ENCODE measurements at places on chromosomes 12 and 14.

- DNase-seq, result no peak
These were observed 23.0 kb downstream of the LACRT start for GRCh38 chr12:54611715-54612149.

DNA sequence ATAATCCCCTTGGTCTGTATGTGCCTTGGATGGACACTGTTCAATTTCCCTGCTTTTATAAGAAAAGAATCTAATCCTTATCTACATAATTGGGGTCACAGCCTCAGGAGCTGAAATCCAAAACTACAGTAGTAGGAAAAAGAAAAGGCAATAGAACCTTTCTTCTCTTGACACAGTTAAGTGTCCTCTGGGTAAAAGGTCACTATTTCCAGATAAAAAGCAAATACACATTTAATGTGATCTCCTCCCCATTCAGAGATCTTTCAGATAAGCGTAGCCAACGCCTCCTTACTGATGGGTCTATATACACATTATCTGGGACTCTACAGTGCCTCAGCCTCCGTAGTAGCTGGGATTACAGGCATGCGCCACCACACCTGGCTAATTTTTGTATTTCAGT lies 73.4 kb downstream of the CLIP1 start:
- DNase-seq, result no peak

DNA sequence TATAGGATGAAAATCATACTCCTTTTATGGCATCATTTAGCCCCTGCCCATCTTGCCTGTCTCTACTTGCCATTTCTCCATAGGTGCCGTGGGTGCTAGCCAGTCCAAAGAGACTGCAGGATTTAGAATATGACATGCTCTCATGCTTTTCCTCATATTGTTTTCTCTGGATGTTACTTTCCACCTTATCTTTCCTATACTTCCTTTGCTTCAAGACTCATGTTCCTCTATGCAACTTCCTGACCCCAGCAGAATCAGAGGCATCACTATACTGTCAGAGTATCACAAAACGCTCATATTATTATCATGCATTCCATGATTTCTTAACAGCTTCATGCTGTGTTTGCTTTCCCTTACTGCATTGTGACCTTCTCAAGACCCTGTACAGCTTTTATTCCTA lies 220.8 kb upstream of the ABCD2 start:
- no peak for DNase-seq

DNA sequence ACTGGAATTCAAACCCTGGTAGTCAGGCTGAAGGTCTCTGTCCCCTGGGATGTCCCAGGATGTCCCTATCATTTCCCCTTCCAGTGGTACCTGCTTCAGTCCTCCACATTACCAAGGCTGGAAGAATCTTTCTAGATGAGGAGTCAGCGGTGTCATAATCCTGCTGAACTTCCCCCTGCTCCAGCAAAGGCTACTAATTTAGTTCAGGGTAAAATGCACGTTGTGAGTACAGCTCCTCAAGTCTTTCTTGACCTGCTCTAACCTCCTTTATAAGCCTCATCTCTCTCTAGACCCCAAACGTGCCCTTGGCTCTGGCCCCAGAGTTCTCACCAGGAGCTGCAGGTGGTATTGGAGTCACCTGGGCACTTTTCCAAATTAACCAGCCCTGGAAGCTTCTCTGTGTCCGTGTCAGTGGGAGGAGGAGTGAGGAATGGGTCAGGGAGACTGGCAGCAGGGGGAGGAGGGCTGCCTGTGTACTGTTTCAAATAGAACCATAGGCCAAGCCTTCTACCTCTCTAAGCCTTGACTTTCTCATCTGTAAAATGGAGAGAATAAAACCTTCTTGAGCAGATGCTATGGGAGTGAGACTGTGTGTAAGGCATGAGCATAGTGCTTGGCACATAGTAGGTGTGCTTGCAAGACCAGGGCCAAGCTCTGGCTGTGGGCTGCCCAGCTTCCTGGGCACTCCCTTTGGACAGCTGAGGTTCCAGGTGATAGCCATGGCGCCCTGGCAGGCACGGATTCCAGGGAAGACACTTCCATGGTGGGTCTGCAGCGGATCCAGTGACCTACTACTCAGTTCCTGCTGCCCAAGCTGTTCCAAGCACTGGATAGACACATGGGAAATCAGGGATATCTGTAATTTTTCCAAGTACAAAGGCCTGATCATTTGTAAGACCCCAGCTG lies 24.5 kb downstream of the ASB2 start:
- no peak for DNase-seq

- no peak for DNase-seq
These were observed 480.8 kb downstream of the RMST start for GRCh38 chr12:97943359-97943758.

GRCh38 chr14:61476754-61477410 lies 155.5 kb downstream of the PRKCH start:
- DNase-seq, result no peak

DNA sequence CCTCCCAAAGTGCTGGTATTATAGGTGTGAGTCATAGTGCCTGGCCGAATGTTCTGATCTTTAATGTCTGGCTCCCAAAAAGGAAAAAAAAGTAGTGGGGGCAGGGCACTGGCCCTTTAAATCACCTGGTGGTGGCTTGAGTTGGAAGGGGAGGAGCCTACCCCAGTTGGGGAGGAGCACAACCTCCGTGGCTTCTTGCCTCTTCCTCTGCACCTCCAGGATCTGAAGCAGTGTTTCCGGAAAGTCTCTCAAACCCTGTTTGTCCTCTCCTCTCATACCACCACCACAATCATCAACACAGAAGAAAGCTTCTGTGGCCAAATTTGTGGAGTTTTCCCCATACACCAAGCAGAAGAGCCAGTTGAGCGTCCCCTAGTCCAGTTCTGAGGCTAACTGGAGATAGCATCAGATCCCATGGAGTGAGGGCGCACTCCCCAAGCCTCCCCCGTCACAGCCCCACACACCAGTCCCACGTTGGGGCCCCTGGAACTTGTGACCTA lies 24.3 kb upstream of the RCOR1 start:
- no peak for DNase-seq

GRCh38 chr14:100988011-100988410 lies 84.5 kb upstream of the RTL1 start:
- no peak for DNase-seq

DNA sequence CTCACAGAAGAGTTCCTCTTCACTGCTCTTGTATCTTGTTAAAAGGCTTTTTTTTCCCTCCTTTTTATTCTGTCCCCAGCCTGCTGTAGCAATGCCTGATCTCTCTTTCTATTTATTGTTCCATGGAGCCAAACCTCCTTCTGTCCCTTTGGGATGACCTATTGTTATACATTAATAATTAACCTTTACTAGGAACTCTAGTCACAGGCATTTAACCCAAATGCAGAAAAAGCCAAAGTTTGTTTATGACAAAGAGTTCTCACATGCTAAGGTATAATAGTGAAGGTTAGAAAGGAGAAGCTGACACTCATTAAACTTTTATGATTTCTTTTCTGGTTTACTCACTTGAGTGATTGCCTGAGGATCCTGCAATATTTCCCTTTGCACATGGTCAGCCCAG lies 535.8 kb downstream of the NRXN3 start:
- DNase-seq, result no peak

GRCh38 chr12:27424631-27425230 lies 21.8 kb upstream of the SMCO2 start:
- DNase-seq, result peak; percentile 52

DNA sequence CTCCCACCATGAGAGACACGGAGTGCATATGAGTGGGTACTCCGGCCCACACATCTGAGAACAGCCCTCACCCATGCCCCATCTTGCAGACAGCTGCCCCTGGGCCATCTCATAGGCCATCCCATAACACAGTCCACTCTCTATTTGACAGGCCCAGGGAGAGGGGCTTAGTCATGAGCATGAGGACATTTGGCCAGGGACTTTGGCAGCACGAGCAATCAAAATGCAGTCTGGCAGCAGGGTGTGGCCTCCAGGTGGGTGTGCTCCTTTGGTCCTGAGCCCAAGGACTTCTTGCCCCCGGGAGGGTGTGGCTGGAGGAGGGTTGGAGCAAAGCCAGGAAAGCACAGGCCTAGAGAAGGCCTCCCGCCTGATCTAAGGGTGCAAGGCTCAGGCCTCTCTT lies 25.6 kb downstream of the EMP1 start:
- DNase-seq, result no peak

DNA sequence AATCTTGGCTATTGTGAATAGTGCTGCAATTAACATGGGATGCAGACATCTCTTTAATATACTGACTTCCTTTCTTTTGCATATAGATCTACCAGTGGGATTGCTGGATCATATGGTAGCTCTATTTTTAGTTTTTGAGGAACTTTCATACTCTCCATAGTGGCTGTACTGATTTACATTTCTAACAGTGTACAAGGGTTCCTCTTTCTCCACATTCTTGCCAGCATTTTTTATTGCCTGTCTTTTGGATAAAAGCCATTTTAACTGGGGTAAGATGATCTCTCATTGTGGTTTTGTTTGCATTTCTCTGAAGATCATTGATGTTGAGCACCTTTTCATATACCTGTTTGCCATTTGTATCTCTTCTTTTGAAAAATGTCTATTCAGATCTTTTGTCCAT lies 8.4 kb downstream of the AMDHD1 start:
- no peak for DNase-seq

DNA sequence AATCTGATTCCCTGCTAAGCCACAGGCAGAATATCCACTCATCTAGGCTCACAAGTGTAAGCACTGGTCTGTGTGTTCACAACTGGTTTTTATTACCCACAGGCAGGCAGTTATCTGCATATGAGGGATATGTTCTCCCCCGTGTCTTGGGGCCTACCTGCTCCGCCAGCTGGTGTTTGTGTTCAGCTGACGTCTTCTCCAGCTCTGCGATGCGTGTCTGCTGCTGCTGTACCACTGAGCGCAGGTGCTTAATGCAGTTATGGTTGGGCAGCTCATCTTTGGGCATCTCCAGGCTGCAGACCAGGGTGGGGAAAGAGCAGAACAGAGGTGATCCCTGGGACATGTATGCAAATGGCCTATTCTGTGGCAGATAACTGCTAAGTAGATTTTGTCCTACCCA lies 13.7 kb downstream of the RNF41 start:
- no peak for DNase-seq

- DNase-seq, result no peak
These were observed 16.9 kb upstream of the PPP4R4 start for GRCh38 chr14:94157197-94157596.

DNA sequence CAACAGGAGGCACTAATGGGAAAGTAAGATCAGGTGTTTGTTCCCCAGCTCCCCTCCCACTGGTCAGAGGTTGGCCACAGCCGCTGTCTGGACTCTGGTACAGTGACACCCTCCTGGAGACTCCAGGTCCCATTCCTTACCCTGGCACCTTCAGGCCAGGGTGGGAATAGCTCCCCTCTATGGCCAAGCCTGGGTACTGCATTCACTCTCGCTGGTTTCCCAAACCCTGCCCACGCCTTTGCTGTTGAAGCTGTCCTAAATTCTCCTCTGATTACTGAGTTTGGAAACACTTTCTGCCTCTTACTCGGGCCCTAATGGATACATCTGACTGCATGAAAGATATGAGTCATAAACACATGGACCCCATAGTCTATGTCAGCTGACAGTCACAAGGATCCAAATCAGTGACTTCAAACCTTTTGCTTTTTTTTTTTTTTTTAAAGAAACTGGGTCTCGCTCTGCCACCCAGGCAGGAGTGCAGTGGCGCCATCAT lies 17.9 kb downstream of the HRK start:
- DNase-seq, result peak; percentile 64

GRCh38 chr14:23049011-23049410 lies 7.0 kb downstream of the PSMB11 start:
- no peak for DNase-seq

DNA sequence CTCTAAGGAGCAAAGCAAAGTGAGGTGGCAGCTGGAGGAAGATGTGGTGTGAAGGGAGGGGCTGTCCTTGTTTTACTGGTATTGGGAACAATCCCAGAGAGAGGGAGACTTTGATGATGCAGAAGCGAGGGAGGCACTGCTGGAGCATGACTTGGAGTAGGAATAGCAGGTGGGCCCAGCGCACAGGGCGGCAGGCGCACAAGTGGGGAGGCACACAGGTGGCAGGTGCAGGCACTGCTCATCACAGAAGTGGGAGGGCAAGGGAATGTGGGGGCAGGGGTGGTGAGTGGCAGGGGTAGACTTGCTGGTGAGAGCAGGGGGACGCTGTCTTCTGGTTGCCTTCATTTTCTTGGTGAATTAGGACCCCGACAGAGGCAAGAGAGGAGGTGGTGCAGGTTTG lies 11.5 kb upstream of the IFI27 start:
- no peak for DNase-seq

DNA sequence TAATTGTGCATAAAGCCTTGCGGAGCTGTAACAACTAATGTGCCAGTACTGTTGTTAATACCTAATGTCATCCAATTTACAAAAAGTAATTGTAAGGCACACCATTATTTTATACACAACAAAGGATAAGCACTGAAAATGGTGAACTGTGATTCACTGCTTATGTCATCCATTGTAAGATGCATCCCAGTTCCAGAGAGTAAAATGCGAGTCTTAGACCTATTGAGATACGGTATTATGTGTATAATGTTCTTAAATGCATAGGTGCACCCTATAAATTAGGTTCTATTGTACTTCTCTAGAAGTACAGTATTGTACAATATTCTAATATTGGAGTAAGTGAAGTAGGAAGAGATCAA lies 406 bp downstream of the PARP2 start:
- no peak for DNase-seq

GRCh38 chr14:105492971-105493871 lies 2.2 kb downstream of the TEDC1 start:
- DNase-seq, result no peak

DNA sequence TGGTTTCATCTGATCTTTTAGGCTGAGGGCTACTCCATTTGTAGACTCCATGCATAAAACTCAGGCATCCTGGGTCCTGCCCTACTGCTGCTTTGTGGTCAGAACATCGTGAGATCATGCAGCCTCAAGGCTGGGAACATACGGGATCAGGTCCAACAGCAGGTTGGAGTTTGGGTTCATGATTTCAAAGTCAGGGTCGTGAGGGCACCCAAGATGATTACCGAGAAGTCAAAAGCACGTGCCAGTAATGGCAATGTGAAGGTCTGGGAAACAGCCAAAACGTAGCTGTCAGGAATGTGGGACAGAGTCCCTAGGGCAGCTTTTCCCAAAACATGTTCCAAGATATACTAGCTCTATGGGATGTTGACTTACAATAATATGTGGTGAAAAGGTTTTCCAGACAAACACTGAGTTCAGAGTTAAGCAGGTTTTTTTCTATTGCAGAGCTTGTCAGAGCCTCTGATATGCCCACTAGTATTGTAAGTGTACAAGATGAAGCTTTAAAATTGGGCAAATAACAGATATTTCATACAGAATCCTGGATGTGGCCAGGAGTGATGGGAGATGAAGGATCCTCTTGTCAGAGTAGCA lies 130.3 kb upstream of the DNM1L start:
- DNase-seq, result no peak

All from D341Med (cell line).